ENCODE measurements at places on chromosomes 6 and 20.

DNA sequence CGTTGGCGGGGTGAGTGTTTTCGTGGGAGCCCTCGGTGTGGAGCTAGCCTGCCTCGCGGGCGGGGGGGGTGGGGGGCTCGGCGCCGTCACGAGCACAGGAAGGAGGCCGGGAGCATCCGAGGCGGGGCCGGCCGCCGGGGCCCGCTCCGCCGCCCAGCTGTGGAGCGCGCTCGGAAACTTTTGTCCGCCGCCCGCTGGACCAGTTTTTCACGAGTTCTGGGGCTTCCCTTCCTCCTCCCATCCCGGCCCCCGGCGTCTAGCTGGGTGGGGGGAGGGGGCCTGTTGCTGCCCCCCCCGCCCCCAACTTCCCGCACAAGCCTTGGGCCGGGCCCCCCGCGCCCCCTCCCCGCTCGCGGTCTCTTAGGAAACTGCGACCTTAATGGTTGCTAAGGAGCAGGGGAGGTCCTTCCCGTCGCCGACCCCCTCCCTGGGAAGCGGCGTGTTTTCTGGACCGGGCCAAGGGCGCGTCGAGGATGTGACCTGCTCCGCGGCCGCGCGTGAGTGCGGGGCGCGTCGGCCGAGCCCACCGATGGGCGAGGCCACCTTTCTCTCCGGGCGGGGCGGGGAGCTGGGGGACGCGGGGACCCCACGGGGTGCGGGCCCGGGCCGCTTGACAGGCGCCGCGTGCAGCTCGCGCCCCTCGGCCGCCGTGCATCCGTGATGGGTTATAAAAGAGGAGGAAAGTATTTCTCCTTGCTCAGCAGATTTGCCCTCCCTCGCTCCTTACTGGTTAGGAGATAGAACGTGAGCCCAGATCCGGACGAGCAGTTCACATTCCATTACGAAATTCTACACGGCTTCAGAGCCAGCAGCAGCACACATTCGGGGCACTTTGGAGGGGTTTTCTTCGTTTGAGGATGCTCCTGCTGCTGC is 1.4 kb downstream of the RREB1 start:
- DNase-seq, result no peak

DNA sequence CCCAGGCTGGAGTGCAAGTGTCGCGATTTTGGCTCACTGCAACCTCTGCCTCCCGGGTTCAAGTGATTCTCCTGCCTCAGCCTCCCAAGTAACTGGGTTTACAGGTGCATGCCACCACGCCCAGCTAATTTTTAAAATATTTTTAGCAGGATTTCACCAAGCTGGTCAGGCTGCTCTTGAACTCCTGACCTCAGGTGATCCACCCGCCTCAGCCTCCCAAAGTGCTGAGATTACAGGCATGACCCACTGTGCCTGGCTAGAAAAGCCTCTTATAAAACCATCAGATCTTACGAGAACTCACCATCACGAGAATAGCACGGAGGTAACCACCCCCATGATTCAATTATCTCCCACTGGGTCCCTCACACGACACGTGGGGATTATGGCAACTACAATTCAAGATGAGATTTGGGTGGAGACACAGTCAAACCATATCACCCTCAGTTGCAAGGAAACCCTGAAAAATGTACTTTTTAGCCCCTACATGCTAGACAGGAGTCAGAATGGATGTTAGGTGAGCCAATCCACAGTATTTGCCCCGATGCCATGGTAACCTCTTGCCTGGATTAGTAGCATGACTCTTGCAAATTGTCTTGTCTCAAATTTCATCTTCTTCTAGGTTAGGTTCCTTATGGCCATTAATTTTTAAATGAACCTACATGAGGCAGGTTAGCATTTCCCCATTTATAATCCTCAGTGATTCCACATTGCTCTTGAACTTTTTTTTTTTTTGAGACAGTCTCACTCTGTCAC is 17.1 kb upstream of the SASH1 start:
- DNase-seq, result no peak

GRCh38 chr20:20832715-20833114 is 120.3 kb upstream of the RALGAPA2 start:
- DNase-seq, result no peak

DNA sequence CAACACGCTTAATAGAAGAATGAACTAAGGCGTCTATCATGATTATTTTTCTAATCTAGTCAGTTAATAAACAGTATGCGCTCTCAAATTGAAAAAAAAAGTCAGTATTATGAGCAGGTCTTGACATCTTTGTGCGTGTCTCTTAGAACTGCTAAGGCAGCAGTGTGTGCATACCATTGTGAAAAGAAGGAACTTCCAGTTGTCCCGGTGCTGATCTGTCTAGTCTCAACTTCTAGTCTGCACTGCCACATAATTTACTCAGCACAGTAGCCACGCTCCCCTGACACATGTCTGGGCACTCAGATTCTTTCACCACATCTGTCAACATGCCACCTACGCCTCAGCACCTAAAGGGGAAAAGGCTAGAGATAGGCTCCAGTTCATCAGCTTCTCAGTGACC is 61.1 kb upstream of the SPDEF start:
- no peak for DNase-seq

- DNase-seq, result no peak
Measured at GRCh38 chr20:5061213-5061612, 58.5 kb downstream of the PCNA start.

DNA sequence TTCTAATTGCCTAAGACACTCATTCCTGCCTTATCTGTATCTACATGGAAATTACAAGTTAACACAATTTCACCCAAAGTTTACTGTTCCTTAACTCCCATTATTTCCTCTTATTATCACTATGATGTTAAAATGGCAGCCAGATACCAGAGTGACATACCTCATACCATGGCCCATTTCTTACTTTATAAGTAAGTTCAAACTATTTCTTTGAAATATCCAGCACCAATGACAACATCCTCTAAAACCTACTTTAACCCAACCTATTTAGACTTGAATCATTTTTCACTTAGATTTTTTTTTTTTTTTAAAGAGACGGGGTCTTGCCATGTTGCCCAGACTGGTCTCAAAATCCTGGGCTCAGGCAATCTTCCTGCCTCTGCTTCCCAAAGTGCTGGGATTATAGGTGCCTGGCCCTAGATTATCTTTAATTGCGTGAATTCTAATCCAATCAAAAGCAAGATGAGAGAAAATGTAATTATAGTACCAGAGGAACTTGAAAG is 10.0 kb downstream of the REV3L start:
- DNase-seq, result no peak

- no peak for DNase-seq
Measured at GRCh38 chr6:71228461-71229041, 60.1 kb upstream of the OGFRL1 start.

DNA sequence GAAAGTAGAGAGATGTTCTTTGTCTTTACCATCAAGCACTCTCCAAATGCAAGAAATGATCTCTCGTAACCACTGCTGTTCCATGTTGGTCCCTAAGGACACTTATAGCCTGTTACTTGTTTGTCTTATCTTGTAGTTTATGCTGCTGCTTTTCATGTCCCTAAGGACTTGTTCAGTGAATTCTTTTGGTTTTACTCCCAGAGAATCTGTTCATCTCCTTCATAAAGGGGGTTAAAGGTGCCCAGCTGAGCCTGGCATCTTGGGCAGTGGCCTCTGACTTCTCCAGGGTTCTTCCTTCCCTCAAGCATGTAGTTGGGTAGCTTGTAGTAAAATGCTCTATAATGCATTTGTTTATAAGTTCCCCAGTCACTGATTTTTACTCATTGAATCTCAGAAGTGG is 864 bp upstream of the PKIG start:
- DNase-seq, result no peak

DNA sequence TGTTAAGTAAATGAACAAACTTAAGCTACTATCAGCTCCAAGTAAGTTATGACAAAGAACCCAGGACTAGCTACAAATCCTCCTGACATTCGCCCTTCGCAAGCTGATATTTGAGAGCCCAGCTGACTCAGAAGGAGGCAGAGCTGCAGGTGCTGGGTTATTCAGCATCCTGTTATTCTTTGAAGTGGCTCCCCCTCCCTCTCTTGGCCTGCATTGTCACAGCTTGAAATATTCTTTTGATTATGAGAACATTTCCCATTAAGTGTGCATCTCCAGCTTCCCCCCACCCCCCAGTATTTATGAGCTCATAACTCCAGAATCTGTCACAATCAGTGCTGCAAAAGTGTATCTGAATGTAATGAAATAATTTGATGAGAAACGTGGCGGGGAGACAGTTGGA is 78.8 kb upstream of the RALY start:
- DNase-seq, result no peak

DNA sequence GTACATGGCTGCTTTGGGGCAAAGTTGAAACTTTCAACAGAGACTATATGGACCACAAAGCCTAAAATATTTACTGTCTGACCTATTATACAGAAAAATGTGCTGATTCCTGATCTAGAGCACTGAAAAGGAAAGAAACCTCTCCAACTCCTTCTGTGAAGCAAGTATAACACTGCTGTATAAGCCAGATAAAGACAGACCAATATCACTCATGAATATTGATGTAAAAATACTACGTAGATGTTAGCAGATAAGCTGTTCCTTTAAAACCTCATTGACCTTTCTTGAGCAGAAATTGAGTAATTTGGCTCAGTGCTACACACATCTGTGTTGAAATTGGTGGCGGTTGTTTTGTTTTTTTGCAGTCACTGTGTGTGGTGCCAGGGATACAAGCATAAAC is 69.9 kb upstream of the HDAC2 start:
- no peak for DNase-seq

- DNase-seq, result no peak
Measured at GRCh38 chr6:5230081-5230480, 30.7 kb downstream of the LYRM4 start.

DNA sequence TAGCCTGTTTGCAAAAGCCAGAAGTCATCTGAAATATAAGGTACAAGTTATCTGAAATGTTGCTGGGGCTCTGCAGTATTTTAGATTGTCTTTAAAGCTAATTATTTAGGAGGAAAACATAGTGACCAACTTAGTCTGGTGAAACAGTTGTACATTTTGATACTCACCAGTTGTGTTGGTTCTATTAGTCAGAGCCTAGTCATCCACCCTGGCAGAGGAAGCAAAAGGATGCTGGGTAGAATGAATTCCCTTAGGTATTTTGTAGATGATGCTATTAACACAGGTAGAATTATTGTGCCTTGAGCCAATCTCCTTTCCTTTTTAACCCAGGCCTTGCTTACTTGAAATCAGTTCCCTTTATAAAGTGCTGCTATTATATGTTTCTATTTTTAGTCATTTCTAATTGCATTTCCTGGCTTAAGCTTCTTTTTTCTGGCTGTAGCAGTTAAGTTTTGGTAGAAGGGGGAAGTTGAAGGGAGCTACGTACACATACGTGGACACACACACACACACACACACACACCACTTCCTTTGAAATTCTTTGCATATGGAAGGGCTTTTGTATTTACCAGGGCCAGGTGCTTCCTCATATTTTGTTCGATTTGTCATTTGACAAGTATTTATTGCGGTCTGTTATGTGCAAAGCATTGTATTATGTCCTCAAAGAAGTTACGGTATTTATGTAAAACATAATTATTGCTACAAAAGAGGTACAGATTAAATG is 82.4 kb downstream of the RTN4IP1 start:
- DNase-seq, result peak; percentile 16

DNA sequence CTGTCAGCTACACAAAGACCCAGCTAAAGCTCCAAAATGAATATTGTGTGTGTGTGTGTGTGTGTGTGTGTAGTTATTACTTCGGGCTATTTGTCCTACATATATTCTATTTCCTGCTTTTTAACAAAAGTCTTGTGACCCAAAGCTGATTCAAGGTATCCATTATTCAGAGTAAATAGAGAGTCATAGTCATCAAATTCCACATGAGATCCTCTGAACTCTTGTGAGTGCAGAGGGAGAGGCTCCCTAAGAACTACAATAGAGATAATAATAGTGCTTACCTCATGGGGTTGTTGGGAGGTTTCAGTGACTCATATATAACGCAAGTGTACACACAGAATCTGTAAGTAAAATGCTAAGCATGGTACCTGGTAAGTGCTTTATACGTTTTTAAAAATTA is 95.6 kb upstream of the SHLD1 start:
- DNase-seq, result no peak

DNA sequence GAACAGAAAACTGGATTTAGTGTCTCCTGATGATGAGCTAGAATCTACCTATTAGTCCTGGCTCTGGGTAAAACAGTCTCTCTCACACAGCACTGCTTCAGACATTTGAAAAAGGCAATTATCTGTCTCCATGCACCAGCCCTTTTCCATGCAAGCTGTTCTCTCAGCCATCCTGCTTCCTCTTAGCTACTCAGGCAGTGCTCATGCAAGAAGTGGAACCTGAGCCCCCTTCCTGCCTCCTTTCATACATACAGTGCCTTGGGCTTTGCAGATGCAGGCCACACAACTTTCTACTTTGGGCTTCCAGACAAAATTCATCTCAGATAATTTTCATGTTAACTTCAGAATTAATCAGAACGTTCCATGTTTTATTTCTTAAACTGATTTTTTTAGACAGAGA is 151.3 kb downstream of the RALGAPA2 start:
- DNase-seq, result no peak

DNA sequence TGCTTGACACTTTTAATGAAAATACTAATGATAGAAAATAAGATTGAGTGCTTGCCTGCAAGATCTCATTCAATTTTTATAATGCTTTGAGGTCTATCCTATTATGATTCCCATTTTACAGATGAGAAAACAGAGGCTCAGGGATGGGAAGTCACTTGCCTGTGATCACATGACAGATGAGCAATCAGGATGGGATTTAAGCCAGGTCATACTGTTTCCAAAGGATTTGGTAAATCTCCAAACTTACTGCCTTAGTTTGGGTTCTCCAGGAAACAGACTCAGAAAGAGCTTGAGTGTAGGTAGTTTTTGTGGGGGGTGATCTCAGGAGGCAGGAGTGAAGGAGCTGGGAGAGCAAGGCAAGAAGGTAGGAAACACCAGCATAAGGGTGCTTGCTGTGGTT is 456.3 kb downstream of the MAFB start:
- DNase-seq, result no peak

DNA sequence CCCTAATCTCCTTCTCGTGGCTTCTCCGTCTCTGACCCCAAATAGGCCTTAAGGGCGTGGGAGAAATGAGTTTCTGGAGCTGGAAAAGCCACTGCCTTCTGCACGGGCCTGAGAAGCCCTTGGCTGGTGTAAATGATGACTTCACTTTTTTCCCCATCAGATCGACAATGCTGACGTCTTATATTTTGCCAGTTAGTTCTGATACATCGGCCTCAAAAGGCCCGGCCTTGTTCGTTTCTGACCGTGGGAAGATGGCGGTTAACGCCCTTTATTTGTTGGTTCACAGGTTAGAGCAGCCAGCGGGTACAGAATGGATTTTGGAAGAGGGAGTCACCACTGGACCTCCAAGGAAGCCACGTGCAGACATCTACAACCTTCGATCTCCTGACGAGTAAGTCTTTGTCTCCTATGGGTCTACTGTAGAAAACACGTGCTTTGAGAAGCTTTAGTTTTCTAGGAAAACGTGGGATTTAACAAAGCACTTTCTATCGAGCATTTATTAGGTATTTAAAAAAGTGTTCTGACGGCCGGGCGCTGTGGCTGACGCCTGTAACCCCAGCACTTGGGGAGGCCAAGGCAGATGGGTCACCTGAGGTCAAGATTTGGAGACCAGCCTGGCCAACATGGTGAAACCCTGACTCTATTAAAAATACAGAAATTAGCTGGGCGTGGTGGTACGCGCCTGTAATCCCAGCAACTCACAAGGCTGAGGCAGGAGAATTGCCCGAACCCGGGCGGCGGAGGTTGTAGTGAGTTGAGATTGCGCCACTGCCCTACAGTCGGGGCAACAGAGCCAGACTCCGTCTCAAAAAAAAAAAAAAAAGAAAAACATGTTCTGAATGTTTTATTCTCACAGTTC is 1.2 kb upstream of the ZNFX1 start:
- DNase-seq, result no peak

GRCh38 chr6:129672341-129672682 is 37.7 kb downstream of the ARHGAP18 start:
- DNase-seq, result no peak

- no peak for DNase-seq
Measured at GRCh38 chr6:165768961-165769360, 105.9 kb upstream of the PDE10A start.
